ENCODE measurements at places on chromosomes 16 and 17.

DNA sequence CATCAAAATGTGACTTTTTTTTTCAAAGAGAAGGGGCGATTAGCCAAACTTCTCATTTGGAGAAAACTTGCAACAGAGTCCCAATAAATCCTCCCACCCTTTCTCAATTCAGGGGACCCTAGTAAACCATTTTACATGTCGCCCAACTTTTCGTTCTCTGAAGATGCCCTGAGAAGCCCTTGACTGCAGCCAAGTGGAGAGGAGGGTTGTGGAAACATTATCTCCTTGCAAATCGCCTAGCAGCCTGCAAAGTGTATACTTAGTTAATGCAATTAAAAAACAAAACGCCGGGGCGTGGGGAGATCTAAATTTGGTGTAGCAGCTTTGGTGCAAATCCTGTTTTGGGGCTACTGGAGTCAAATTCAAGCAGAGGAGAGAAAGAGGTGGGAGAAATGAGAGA is 1.2 kb upstream of the SHISA9 start:
- no peak for DNase-seq

- DNase-seq, result peak; percentile 68
Measured at GRCh38 chr16:3364774-3365427, 9.2 kb downstream of the OR2C1 start.

DNA sequence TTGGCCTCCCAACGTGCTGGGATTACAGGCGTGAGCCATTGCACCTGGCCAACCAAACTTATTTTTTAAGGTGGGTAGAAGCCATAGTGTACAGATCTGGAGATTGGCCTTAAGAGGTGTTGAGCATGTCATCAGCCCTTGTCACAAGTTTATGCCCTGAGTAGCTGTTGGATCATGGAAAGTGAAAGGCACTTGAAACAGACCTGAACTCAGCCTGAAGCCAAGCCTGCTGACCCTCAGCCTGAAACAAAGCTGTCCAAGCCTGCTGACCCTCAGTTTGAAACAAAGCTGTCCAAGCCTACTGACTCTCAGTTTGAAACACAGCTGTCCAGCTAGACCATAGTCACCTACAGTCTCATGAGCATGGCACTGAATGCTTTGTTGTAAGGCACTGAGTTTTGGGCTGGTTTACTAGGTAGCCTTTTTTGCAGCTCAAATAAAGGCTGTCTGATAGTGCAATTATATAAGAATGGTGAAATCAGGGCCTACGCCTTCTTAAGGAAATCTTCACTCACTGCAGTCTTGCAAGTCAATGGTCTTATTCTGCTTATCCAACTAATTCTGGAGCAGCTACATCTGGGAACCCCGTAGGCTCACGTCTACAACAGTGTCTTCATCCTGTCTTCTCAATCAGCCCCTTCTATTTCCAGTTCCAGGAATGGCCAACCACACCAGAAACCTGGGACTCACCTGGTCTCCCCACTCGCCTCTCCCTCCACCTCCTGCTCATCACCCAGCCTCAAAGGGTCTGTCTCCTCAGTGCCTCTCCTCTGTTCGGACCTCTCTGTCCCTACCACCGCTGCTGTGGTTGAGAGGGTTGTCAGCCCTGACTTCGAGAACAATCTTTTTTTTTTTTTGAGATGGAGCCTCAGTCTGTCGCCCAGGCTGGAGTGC is 2.9 kb upstream of the NPIPB15 start:
- peak; percentile 10 for DNase-seq

DNA sequence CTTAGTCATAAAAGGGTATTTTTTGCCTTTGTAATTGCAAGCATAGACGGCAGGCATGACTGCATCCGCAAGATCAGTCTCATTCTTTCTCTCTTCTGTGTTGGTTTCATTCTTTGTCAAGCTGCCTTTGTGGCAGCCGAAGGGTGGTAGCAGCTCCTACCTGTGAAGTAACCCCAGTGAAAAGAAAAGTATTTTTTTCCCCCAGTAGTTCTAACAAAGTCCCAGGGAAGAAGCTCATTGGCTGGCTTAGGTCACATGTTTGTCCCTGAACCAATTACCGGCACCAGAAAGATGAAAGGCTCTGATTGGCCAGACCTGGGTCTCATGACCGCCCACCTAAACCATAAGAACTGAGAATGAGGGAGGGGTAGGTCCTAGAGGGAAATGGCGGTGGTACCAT is 110.7 kb downstream of the RAP1GAP2 start:
- no peak for DNase-seq

GRCh38 chr17:73272906-73273218 is 11.2 kb upstream of the CPSF4L start:
- DNase-seq, result no peak

Measured in natural killer cell (primary cell).